Left lung (tissue), 14 donors: ENCODE measurements at places on chromosomes 1 and 21.

DNA sequence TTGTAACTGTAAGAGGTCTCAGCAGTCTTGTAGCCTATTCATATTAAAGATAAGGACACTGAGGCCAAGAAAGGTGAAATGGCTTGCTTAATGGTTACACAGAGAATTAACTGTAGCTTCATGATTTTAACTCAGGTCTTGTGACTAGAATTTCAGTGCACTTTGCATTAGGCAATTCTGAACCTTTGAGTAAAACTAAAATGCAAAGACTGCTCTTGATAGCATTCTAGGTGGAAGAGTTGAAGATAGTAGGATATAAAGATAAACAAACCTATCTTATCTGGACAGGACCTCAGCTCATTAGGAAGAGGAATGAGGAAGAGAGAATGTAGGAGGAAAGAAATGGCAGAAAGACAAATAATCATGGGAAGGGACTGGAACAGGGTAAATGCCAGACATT is 68.6 kb upstream of the RGL1 start:
- DNase-seq, result no peak

DNA sequence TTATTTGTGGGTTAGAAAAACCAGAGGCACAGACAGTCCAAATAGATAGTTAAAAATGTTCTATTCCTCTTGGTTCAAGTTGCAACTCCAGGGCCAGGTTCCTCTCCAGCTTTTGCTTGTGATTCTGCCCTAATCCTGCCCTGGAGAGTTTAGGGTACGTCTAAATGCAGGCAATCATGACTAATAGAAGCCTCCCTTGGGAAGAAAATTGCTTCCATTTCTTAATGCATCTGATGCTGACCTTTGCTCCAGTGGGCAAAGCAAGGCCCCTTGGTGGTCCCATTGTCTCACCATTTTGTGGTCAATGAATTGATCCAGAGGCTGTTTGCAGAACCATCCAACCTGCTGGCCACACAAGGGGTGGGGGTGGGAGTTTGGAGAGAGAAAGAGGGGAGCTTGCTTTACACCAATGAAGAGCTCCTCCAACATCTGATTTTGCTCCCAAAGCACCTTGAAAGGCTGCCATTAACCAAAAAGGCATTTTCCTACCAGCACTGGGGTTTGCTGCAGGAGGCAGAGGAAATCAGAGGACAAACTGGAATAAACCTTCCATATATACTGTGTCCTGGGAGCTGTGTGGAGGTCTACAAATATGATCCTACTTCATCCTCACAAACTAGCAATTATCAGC is 31.3 kb downstream of the C8B start:
- DNase-seq, result no peak

GRCh38 chr1:31155216-31155806 is 84.4 kb downstream of the NKAIN1 start:
- DNase-seq, result peak; percentile 91

DNA sequence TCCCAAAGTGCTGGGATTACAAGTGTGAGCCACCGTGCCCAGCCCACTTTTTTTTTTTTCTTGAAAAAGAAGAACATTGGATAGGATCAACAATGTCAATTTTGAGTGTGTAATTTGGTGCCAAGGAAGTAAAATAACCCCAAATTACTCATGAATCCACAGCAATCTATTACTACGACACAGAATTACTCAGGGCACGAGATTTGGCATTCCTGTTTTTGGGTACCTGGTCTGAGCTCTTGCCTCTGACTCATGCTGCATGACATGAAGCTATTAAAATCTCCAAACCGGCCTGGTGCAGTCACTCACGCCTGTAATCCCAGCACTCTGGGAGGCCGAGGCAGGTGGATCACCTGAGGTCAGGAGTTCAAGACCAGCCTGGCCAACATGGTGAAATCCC is 10.4 kb downstream of the RNF19B start:
- DNase-seq, result no peak

- DNase-seq, result no peak
These were observed 26.8 kb upstream of the UBE2U start for GRCh38 chr1:64176659-64177058.

- no peak for DNase-seq
These were observed 18.9 kb downstream of the PTPRU start for GRCh38 chr1:29255134-29255666.

DNA sequence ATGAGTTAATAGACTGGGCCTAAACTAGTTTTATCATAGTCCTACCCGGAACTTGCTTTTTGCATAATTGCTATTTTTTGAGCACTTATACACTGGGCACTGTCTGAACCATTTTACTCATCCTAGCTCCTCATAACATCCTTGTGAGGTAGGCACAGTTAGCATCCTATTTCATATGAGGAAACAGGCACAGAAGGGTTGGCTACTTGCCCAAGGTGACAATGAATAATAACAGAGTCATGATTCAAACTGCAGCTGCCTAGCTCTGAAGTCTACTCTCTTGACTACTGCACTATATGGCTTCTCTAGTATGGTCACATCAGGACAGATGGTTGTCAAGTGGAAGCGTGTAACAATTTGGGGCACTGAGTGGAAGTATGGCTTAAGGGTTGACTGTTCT is 18.2 kb upstream of the RC3H1 start:
- no peak for DNase-seq

GRCh38 chr1:43893006-43893405 is 40.6 kb upstream of the ARTN start:
- no peak for DNase-seq

DNA sequence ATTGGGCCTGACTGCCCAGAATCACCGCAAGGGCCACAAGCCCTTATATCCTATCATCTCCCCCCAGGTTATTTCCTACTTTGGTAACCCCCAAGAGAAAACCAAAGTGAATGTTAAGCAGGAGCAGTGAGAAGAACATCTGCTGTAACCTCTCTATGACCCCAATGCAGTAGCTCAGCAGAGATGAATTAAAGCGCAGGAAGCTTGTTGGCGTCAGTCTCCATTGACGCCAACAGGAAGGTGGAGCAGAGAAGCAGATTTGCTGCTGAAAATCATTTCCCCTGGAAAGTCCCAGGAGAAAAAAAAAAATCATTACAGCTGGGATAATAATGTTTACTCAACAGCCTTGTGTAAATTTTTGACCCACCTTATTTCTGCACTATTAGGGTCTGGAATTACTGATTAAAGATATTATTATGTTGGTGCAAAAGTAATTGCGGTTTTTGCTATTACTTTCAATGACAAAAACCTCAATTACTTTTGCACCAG is 33.2 kb upstream of the FAM163A start:
- no peak for DNase-seq

DNA sequence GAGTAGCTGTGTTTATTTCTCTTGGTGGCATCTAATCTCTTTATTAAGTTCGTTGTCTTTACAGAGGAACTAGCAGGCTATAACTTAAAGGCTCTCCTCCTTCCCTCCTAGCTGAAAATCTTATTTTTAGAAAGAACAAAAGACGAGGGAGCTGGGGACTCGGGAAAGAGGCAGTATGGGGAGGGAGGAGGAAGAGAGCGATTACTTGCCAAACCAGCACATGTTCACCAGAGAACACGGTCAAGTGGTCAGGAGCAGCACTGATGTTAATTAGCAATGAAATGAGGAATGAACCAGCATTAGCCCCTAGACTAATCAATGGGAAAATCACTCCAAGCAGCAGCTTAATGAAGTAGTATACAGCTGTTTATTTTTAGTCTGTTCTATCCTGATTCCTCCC is 171.3 kb upstream of the ESRRG start:
- no peak for DNase-seq

- no peak for DNase-seq
These were observed 53.1 kb downstream of the DOP1B start for GRCh38 chr21:36209626-36210171.

DNA sequence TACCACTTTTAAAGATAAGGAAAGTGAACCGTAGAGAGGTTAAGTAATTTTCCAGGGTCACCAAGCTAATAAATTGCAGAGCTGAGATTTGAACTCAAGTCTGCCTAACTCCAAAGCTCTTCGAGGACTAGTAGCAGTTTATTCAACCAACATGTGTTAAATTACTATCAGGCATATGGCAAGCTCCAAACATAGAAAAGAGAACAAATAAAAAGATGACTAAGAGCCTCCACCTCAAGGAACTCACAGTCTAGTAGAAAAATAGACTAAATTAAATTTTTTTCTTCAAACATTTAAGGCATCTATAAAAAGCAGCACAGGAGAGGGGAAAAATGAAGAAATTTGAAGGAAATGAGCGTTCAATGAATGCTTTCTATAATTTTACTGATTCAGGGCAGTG is 22.2 kb downstream of the SLC9C2 start:
- no peak for DNase-seq

DNA sequence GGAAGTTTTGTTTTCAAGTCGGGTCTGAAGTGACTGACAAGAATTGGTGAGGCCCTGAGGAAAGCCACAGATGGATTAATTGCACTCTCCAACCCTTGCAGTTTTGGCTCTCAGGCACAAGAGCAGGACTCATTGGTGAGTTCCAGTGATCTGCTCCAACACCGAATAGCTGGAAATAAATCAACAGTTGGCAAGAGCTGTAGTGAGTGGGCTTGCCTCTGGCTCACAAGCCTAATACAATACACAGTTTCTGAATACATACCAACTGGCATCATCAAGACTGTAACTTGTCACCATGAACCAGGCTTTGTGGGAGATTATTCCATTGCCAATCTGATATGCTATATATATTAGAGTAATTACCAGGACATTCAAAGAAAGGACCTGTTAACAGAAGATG is 131.6 kb downstream of the GRIK1 start:
- DNase-seq, result no peak

- no peak for DNase-seq
These were observed 1159.8 kb upstream of the ADGRL2 start for GRCh38 chr1:80640978-80641377.

GRCh38 chr1:43621861-43622260 is 28.1 kb upstream of the KDM4A start:
- peak; percentile 46 for DNase-seq
